H7 (cell line): ENCODE measurements at places on chromosomes 3 and 15.

- DNase-seq = no peak
Observed at GRCh38 chr15:95458721-95459120, 871.8 kb upstream of the NR2F2 start.

GRCh38 chr3:155158346-155159037 lies 78.4 kb downstream of the MME start:
- no peak for DNase-seq

GRCh38 chr15:36575266-36575665 lies 4.2 kb upstream of the CDIN1 start:
- DNase-seq = no peak

DNA sequence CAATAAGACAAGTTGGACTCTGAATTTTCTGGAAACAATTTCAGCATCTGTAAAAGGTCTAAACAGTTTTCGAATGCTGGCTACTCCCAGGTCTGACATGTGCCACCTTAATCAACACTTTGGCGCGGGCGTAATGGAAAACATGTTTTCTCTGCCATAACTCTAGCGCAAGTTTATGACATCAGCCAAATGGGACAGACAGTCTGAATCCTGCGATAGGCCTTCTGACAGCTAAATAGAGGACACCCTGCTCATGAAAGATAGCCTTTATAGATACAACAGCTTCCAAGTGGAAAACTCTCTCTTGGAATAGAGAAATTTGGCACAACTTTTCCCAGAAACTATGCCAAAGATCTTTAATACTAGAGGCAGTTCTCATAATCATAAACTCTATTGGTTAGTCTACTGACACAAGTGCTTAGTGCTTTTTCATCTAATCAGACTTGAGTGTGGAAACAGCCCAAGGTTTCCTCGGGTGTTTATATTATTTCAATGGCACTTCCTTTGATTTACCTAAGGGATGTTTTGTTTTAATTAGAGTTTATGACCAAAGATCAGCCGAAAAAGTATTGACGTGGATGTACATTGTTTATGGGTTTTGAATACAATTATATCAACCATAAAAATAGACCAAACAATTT lies 120.1 kb upstream of the DPH6 start:
- no peak for DNase-seq

DNA sequence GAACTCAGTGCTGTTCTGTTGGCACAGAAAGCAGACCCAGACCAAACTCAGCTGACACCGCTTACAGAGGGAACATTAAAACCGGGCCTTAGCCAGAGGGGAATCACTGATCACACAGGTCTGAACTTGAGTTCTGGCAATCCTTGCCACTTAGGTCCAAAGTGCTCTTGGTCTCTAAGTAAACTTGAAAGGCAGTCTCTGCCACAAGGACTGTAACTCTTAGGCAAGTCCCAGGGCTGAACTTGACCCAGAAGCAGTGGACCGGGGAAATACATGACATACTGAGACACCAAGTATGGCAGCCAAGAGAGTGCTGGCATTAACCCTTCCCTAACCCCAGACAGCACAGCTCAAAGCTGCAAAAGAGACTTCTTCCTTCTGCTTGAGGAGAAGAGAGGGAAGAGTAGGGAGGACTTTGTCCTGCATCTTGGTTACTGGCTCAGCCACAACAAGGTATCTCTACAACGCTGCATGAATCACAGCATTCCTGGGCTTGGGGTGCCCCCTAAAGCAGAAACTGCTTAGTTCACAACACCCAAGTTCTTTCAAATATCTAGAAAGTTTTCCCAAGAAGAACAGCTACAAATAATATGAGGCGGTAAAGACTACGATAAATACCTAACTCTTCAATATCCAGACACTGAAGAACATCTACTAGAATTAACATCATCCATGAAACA lies 32.5 kb downstream of the NAALADL2 start:
- DNase-seq = peak; percentile 4

- DNase-seq = no peak
Observed at GRCh38 chr3:66304293-66304692, 83.5 kb downstream of the SLC25A26 start.

DNA sequence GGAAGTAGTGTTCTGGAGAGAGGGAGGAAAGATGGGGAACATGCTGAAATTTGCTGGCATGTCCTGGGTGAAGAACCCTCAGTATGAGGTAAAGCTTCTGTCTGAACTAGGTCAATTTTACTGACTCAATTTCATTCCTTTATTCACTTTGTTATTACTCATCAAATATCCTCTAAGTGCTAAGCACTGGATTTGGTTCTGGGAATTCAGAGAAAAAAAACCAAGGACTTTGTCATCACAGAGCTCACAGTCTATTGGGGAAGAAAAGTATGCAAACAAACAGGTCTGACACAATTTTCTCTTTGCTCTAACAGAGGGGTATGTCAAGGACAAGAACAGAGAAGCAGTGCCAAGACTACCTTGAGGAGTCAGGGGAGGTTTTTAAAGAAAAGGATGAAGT lies 68.0 kb downstream of the TFG start:
- no peak for DNase-seq

DNA sequence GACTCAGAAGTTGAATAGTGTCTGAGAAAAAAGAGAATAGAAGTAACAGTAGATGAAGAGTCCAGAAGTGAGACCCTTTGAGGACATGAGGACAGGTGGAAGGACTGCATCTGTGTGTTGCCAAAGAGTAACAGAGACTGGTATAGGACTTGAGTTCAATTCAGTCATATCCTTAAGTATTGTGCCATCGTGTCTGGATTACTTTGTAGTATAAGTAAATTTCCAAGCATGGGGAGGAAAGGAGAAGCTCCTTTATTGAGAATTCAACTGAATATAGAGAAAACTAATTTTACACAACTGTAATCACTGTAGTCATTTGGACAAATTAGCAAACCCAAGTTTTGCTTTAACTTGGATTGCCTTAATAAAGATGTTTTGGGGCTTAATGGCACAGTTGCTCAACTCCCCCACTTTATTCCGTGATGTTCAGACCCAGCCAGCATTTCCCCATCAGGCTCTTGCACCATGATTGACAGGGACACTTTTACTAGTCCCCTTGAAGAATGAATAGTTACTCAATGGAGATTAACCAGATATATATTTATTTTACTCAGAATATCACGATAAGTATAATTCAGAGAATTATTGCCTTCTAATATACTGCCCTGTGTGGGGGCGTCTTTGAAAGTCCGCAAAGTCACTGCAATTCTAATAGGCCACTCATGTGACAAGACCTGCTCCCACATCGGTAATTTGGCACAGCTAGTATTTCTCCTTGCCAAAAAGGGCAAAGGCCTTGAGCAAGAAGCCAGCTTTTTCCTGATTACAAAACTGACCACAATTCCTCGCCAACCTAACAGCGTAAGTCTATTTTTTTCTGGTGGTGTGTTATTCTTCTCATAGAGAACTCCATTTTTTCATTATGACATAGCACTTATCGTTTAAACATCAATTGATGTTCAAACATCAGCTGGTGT lies 61.3 kb downstream of the PPARG start:
- DNase-seq = no peak

- DNase-seq = no peak
Observed at GRCh38 chr3:159733194-159733860, 255.3 kb upstream of the IL12A start.

- DNase-seq = no peak
Observed at GRCh38 chr15:43886558-43886957, 59.8 kb downstream of the WDR76 start.

DNA sequence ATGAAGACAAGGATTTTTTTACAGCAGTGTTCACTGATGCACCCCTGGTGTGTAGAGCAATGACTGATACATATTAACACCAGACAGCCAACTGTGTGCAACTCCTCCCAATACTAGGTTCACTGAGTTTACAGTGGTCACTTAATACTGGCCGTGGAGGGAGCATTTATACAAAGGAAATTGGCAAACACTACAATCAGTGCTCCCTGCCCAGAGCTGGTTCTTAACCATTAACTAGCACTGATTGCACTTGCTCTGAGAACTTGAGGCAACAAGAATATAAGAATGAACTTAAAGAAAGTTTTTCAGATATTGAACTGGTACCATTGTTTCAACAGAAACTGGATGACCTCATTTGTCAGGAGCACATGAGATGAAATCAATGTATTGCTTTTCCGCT lies 110.6 kb downstream of the MAGI1 start:
- no peak for DNase-seq

DNA sequence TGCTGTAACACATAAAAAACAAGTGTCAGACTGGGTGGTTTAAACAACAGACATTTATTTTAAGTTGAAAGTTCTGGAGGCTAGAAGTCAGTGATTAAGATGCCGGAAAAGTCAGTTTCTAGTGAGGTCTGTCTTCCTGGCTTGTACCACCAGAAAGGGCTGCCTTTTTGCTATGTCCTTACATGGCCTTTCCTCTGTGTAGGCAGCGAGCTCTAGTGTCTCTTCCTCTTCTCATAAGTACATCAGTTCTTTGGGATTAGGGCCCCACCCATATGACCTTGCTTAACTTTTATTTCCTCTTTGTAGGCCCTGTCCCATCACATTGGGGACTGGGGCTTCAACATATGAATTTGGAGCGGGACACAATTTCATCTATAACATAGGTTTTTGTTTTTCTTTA lies 128.0 kb downstream of the BBX start:
- no peak for DNase-seq

DNA sequence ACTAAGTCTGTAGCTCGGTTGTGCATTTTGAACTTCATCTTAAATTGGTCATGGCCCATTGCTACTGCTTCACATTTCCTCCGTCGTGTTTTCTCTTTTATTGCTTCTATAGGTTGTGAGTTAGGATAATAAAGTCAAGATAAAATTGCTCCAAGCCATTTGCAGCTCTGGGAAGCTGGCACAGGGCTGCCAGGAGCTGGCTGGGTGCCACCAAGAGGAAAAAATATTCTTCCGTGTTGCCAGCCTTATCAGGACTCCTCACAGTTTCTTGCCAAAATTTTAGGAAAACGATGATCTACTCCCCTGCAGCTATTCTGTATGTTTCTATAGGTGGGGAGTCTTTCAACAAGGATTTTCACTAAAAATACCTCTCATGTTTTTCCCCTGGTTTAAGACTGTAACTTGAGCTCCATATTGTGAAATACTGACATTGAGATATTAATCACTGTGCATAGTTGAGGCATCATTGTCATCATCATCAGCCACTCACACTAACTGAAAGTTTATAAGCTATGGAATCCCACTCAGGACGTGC lies 55.4 kb upstream of the PIAS1 start:
- DNase-seq = no peak

GRCh38 chr15:51172193-51172592 lies 77.5 kb upstream of the TNFAIP8L3 start:
- DNase-seq = no peak

DNA sequence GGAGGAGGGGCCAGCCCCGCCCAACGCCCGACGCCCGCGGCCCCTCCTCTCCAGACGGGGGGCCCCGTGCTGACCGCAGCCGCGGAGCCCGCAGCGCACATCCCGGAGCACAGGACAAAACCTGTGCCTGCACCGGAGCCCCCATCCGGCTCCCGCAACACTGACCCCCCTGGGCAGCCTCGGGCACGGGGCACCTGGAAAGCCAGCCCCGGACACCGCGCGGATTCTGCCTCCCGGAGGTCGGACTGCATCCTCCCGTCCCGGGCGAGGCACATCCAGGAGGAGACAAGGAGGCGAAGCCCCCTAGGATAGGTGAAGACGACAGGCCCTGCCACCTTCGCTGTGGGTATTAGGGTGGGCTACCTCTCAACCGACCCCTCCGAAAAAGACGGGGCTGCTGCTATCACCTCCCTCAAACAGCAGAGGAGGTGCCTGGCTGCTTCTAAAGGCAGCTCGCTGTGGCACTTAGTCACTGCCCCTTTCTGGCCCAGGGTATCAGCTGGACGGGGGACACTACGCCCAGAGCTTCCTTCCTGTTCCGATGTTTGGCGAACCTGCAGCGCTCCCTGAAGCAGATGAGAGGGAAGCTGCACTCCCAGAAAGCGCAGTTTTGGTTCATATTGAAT lies 10.6 kb downstream of the XXYLT1 start:
- DNase-seq = peak; percentile 85

GRCh38 chr3:173893835-173894234 lies 496.3 kb downstream of the NLGN1 start:
- DNase-seq = no peak

DNA sequence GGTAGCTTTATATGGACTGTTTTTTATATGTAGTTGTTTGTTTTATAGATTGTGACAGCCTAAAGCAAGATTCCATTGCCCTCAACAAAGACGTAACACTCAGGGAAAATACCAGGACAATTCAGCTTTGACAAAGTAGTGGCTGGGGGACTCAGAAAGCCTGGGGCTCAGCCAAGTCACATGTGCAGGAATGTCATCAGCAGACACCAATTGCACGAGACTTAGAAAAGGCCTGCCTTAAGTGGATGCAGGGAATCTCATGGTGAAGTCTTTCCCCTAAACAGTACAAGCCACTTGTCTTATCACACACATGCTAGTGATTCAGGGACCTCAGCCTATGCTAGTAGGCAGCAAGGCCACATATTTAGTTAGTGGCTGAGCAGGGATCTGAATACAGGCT lies 381.8 kb upstream of the THBS1 start:
- no peak for DNase-seq

DNA sequence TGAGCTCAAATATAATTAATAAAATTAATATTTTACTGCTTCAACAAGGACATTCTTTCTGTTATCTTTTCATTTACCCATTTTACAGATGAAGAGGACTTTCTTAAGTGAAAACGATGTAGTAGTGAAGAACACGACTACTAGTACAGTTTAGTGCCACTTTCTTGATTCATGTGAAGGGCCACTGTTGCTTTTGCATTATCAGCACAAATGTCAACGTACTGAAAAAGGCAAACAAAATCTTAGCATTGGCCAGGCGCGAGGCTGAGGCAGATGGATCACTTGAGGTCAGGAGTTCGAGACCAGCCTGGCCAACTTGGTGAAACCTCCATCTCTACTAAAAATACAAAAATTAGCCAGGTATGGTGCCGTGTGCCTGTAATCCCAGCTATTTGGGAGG lies 9.5 kb downstream of the PPP1R14D start:
- no peak for DNase-seq

GRCh38 chr3:142088522-142088921 lies 60.8 kb downstream of the TFDP2 start:
- no peak for DNase-seq

GRCh38 chr3:195179776-195180489 lies 91.0 kb downstream of the XXYLT1 start:
- no peak for DNase-seq

- no peak for DNase-seq
Observed at GRCh38 chr3:26839001-26839400, 216.4 kb downstream of the LRRC3B start.

DNA sequence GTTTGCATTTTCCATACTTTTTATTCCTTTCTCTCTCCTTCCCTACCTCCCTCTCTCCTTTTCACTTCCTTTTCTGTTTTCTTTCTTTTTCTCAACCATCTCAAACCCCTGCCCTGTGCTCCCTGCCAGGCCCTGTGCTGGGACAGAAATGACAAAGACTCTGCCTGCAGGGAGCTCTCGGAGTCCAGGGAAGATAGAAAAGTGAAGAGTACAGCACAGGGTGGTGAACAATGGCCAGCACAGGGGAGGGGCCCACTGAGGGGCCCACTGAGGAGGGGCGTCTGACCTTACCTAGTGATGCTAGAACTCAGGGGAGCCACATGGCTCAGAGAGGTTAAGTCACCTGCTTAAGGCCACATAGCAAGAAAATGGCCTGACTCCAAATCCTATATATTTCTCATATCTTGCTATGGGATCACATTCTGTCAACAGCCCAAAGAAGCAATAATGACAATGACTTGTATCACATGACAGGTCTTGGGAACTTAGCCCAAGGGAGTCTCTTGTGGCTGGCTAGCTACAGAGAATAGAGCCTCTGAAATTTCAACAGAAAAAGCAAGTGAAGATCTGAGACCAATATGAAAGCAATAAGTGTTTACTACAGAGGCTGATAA lies 44.3 kb upstream of the ATP2B2 start:
- no peak for DNase-seq
